Thoracic aorta (tissue), 2 donors: ENCODE measurements at places on chromosomes 1 and 21. TPM values are rescaled to one million over a fixed set of nuclear protein-coding genes. Genes with fewer than 3 reads are reported as not detected.

DNA sequence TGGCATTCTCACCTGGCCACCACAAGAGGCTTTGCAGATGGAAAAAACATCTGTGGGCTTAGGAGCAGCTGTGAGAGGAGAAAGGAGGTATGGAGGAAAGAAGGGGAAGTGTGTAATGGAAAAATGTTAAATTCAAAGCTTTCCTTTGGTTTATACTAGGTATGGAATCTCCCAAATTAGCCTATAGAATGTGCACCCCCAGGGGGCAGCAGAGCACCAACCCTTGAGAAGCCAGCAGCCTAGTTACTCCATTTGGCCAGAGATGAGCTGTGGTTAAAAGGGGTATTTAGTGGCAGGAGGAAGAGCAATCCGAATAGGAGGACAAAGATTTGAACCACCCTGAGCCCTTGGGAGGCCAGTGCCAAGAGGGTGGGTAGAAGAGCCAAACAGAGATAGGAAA lies 97.5 kb upstream of the CTTNBP2NL start:
- no peaks in the 10 kb centered on the region for H3K27me3 ChIP-seq
- H3K4me3 ChIP-seq, result no peak overlapping the region
- no peaks in the 10 kb centered on the region for H3K36me3 ChIP-seq
- H3K27ac ChIP-seq, result no peak overlapping the region
- H3K4me1 ChIP-seq, result no peaks in the 10 kb centered on the region

- H3K4me1 ChIP-seq, result no peaks in the 10 kb centered on the region
- no peaks in the 10 kb centered on the region for H3K36me3 ChIP-seq
Measured at GRCh38 chr1:152869808-152870419, 8.2 kb upstream of the SMCP start.

- no peaks in the 10 kb centered on the region for H3K36me3 ChIP-seq
- no peak overlapping the region for H3K4me3 ChIP-seq
- H3K27ac ChIP-seq, result no peak overlapping the region
- no peak for DNase-seq
Measured at GRCh38 chr1:59761443-59761842, 53.3 kb upstream of the HOOK1 start.

GRCh38 chr1:198523182-198523950 lies 17.1 kb downstream of the ATP6V1G3 start:
- no peaks in the 10 kb centered on the region for H3K27me3 ChIP-seq
- H3K36me3 ChIP-seq, result no peaks in the 10 kb centered on the region
- H3K4me1 ChIP-seq, result no peaks in the 10 kb centered on the region
- no peak overlapping the region for H3K4me3 ChIP-seq
- no peak overlapping the region for H3K27ac ChIP-seq
- no peak for DNase-seq

DNA sequence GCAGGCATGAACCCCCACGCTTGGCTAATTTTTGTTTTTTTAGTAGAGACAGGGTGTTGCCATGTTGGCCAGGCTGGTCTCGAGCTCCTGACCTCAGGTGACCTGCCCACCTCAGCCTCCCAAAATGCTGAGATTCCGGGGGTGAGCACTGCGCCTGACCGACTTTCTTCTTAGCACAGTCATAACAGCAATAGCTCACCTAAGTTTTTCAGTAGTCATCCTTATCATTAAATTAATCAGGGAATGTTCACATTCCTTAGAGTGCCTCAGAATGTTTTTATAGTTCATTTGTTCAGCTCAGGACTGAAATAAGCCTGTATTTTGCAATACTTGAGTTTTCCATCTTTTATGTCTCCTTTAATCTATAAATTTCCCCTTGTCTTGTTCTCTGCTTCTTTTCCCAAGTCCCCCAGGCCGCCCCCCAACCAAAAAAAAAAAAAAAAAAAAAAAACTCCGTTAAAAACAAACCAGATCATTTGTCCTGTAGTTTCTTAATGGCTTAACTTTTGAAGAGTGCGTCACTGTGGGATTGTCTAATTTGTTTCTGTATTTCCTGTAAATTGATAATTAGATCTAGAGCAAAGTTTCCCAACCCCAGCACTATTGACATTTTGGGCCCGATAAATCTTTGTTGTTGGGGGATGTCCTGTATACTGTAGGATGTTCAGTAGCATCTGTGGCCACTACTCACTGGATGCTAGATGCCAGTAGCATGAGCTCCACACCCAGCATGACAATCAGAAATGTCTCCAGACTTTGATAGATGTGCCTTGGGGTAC lies 120.7 kb downstream of the ITSN1 start:
- peak overlapping the region; percentile 60 for H3K27ac ChIP-seq
- no peaks in the 10 kb centered on the region for H3K27me3 ChIP-seq
- peaks cover 43% of the 10 kb centered on the region for H3K4me1 ChIP-seq
- H3K36me3 ChIP-seq, result peaks cover 4% of the 10 kb centered on the region
- H3K4me3 ChIP-seq, result no peak overlapping the region

- no peak overlapping the region for H3K27ac ChIP-seq
- H3K36me3 ChIP-seq, result no peaks in the 10 kb centered on the region
- no peaks in the 10 kb centered on the region for H3K4me1 ChIP-seq
- H3K27me3 ChIP-seq, result no peaks in the 10 kb centered on the region
- no peak for DNase-seq
Measured at GRCh38 chr1:62022382-62022983, 172.2 kb upstream of the L1TD1 start.

DNA sequence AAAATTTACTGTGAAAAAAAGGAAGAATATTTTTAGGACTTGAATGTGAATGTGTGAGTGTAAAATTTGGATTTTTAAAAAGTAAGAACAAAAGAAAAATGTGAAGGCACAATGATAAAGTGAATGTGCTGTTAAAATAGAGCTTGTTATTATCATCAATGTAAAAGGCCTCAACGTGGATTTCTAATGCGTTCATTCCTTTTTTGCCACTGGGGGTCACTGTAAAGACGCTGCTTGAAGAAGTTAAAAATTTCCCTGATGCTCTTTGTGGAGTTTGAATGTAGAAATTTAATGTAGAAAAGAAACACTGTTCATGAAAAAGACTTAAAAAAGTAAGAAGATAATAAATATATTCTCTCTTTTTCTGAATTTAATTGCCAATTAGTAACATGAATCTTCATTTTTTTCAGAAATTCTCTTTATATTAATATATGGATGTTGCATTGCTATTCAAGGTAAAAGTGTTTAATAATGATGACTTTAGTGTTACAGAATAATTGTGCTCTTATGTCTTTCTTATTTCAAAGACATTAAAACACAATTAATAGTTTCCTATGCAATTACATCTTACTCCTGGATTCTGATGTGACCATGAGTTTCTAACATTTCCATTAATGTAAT lies 161.5 kb downstream of the DNM3 start:
- no peaks in the 10 kb centered on the region for H3K4me1 ChIP-seq
- DNase-seq, result no peak
- no peak overlapping the region for H3K27ac ChIP-seq
- H3K36me3 ChIP-seq, result no peaks in the 10 kb centered on the region
- H3K27me3 ChIP-seq, result no peaks in the 10 kb centered on the region

GRCh38 chr1:242448910-242449645 lies 75.4 kb downstream of the PLD5 start:
- no peak overlapping the region for H3K27ac ChIP-seq
- no peak for DNase-seq
- no peak overlapping the region for H3K4me3 ChIP-seq
- no peaks in the 10 kb centered on the region for H3K27me3 ChIP-seq

DNA sequence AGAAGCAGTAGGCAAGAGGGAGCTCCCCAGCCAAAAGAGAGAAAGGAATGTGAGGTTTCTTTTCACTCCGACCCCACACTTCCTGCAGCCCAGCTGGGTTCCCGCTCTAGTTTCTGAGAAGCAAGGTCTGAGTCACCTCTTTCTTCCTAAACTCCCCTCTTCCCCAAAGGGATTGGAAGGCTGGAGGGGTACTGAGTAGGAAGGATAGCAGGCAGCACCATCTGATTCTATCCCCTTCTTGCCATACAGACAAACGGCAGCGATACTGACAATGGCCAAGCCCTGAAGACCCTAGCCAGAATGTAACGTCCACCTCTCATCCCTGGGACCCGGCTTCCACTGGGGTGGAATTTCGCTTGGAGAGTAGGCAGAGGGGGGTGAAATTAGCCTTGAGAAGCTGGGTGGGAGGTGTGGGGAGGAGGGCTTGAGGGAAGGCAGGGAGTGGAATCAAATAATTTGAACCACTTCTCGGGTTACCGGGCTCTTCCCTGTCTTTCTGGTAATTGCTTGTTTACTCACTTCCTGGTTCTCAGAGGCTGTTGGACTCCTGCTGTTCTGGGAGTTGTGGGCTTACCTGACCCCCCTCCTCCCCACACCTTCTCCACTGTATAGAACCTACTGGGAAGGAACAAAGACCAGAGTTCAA lies 13.2 kb downstream of the IER5 start:
- H3K36me3 ChIP-seq, result no peaks in the 10 kb centered on the region
- no peak for DNase-seq
- H3K4me1 ChIP-seq, result peaks cover 46% of the 10 kb centered on the region
- no peaks in the 10 kb centered on the region for H3K27me3 ChIP-seq

- no peaks in the 10 kb centered on the region for H3K36me3 ChIP-seq
- H3K27ac ChIP-seq, result no peak overlapping the region
- no peak overlapping the region for H3K4me3 ChIP-seq
- DNase-seq, result no peak
Measured at GRCh38 chr1:212520746-212521145, 87.8 kb upstream of the ATF3 start.

DNA sequence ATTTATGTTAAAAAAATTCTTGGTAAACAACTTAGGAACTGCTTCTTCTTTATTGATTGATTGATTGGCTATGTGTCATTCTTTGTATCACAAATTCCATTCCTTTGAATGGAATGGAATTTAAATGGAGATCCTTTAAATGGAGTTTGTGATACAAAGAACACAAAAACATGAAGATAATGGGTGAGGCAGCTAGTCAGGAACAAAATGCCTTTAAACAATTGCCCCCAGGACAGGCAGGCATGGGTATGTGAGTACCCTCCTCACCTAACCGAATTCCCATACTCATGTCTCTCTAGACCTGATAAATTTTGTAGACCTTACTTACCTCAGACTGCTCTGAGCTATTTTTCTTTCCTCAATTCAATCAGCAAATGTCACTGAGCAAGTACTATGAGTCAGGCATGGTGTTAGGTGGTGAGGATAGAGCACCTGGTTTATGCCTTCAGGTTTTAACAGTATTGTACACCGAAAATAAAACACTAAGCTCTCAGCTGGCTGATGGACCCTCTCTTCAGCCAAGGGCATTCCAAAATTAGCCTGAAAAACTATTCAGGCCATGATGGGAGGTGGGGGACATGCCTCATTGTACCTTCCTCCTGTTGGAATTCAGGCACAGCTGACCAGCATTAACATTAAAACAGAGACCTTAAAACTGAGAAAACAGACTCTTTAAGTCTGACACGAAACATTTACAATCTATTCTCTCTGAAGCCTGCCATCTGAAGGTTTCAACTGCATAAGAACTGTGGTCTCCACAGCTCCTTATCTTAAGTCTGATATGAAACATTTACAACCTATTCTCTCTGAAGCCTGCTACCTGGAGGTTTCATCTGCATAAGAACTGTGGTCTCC lies 58.9 kb downstream of the OLFML3 start:
- no peak overlapping the region for H3K4me3 ChIP-seq
- H3K27me3 ChIP-seq, result no peaks in the 10 kb centered on the region
- no peaks in the 10 kb centered on the region for H3K4me1 ChIP-seq
- H3K27ac ChIP-seq, result no peak overlapping the region
- no peak for DNase-seq

DNA sequence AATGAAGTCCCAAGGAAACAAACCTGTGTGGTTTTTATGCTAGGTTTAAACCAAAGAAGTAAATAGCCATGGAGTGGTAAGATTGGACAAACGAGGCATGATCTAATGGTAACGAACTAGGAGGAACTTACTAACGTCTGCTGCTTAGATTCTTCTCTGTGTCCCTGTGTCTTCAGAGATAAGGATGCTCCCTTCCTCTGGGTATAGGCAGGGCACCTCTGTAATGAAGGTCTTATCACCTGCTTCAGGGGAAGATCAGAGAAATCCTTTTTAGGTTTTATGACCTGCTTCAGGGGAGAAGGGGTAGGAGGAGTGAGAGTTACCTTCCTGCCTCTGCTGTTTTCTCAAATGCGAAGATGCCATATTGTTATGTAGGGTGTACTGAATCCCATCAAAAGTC lies 214.9 kb upstream of the L1TD1 start:
- no peaks in the 10 kb centered on the region for H3K27me3 ChIP-seq
- no peak overlapping the region for H3K4me3 ChIP-seq
- H3K36me3 ChIP-seq, result no peaks in the 10 kb centered on the region
- no peak overlapping the region for H3K27ac ChIP-seq
- DNase-seq, result no peak
- H3K4me1 ChIP-seq, result no peaks in the 10 kb centered on the region

DNA sequence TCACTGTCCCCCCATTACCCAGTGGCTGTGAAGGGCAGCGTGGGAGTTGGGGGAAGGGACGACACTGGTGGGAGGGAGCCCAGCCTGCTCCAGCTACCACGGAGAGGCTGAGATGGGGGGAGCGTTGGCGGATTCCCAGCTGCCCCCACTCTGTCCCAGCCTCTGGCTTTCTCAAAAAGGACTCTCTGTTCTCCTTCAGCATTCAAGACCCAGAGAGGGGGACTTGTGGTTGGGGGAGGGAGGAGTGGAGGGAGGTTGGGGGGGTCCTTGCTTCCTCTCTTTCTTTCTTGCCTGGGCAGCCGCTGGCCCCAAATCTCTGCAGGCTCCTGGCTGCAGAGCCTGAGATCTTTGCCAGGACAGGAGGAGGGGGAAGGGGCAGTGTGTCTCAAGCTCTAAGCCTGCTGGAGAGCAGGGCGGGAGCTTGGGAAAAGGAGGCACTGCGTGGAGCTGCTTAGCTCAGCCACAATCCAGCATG lies 2.2 kb downstream of the ATP1A2 start:
- H3K36me3 ChIP-seq, result peaks cover 16% of the 10 kb centered on the region
- H3K4me1 ChIP-seq, result peaks cover 35% of the 10 kb centered on the region
- H3K27me3 ChIP-seq, result no peaks in the 10 kb centered on the region
- peak overlapping the region; percentile 79 for H3K4me3 ChIP-seq
- no peak for DNase-seq

DNA sequence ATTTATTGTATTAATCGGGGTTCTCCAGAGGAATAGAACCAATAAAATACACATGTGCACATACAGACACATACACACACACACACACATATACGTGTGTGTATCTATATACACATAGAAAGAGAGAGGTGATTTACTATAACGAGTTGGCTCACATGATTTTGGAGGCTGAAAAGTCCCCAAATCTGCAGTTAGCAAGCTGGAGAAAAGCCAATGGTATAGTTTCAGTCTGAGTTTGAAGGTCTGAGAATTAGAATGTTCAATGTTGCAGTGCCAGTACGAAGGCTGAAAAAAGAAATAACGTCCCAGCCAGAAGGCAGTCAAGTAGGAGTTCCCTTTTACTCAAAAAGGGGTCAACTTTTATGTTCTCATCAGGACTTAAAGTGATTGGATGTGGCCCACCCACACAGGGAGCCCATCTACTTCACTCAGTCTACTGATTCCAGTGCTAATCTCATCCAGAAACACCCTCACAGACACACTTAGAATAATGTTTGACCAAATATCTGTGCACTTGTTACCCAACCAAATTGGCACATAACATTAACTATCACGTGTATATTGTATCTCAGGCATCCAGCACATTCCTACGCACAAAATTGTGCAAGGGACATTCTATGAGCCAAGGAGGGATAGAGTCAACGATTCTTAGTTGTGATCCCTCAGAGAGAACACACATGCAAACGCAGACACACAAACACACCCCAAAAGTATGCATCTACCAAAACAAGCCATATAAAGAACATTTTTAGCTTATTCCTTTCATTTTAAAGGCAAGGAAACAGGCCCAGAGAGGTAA lies 195.5 kb upstream of the DUSP10 start:
- no peaks in the 10 kb centered on the region for H3K4me1 ChIP-seq
- no peak overlapping the region for H3K4me3 ChIP-seq
- H3K27me3 ChIP-seq, result no peaks in the 10 kb centered on the region
- H3K27ac ChIP-seq, result no peak overlapping the region
- DNase-seq, result no peak

KRTAP22-2 gene
- total RNA-seq, result not detected

RGS13 gene
- total RNA-seq, result 0.56 TPM

HSD3B2 gene
- total RNA-seq, result not detected

NTRK1 gene
- total RNA-seq, result 0.81 TPM

MMEL1 gene
- not detected for total RNA-seq
